ENCODE measurements at places on chromosomes 13 and 19.

- peak; percentile 72 for DNase-seq
Observed at GRCh38 chr19:3275583-3276340, 51.3 kb downstream of the CELF5 start.

- no peak for DNase-seq
Observed at GRCh38 chr13:58620176-58620575, 988.6 kb downstream of the PCDH17 start.

- no peak for DNase-seq
Observed at GRCh38 chr19:10532457-10532856, 11.2 kb upstream of the ATG4D start.

- no peak for DNase-seq
Observed at GRCh38 chr19:13082192-13083007, 20.3 kb downstream of the LYL1 start.
